Bronchial epithelial cell (primary cell): ENCODE measurements at places on chromosomes 5 and 9.

DNA sequence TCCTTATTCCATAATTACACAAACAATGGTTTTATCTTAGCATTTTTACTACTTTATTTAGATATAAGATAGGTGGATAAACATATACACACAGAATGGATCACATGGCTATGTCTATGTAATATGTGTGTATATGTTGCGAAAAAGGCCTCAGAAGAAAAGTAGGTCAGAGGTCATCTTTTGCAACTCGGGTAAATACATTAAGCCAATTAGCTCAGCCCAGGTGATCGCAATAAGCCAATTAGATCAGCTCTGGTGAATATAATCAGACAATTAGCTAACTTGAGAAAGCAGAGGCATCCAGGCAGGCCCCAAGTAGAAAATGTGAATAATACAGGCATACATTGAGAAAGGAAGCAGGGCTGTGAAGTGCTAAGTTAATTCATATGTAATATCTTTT lies 24.3 kb downstream of the SLCO4C1 start:
- no peak for DNase-seq

GRCh38 chr5:38899936-38900335 lies 54.1 kb downstream of the OSMR start:
- DNase-seq, result no peak

DNA sequence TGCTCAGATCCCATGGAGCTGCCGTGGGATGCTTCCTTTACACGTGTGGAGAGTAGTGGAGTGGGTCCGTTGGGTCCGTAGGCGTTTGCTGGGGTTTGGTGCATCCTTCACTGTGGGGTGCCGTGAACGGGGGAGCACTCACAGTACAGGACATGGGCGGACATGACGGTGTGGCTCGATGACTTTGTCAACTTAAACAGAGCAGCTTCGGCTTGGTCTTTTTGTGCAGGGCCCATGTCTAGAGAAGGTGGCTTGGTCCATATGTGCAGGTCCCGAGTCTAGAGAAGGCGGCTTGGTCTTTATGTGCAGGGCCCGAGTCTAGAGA lies 26.4 kb upstream of the EXOC3 start:
- DNase-seq, result no peak

DNA sequence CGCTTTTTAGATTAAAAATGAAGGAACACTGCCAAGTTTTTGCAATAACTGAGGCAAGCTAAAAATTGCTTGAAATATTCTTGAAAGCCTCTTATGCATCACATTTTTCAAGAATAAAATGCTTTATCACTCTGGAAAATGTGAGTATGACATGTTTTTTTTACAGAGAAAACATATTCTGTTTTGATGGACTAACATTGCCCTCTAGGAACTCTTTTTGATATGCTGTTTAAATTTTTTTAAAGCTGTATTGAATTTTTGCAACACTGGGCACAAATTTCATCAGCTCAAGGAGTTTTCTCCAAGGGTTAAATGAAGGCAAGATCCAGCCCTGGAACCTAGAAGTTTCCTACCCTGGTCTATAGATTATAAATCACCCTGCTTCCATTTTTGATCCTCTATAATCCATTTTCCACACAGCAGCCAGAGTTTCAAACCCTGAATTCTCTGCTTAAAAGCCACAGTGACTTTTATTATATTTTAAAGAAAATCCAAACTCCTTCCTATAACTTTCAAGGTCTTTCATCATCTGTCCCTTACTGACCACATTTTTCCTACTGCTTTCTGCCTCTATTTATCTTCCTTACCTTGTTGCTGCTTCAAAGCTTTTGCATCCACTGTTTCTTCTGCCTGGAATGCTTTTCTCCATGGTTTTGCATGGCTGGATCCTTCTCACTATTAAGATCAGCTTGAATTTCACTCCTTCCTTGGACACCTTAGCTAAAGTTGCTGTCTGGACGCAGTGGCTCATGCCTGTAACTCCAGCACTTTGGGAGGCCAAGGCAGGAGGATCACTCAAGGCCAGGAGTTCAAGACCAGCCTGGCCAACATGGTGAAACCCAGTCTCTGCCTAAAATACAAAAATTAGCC lies 60.9 kb downstream of the IL31RA start:
- no peak for DNase-seq

DNA sequence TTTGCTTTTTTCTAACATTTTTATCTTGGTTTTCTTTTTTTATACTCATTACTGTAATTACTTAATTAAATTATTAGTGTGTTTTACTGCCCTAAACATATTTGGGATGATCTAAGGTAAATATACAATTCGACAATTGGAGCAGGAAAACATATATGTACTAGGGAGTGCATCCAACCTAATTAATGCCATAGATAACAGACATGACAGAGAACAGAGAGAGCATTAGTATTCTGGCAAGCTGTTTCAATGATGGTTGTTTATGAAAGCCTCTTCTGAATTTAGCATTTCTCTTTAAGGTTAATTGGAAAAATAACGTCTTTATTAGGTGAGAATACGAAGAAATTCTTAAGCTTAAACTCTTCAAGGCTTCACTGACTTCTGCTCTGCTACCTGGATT lies 300.1 kb upstream of the PRR16 start:
- DNase-seq, result no peak

- peak; percentile 55 for DNase-seq
Observed at GRCh38 chr5:160271396-160271795, 41.0 kb downstream of the CCNJL start.

GRCh38 chr5:106875591-106876297 lies 795.0 kb downstream of the EFNA5 start:
- DNase-seq, result no peak

GRCh38 chr5:36237751-36238150 lies 4.0 kb downstream of the NADK2 start:
- peak; percentile 19 for DNase-seq

- no peak for DNase-seq
Observed at GRCh38 chr9:113199683-113200329, 21.3 kb downstream of the FKBP15 start.

- DNase-seq, result no peak
Observed at GRCh38 chr5:66870708-66871107, 274.5 kb downstream of the MAST4 start.

DNA sequence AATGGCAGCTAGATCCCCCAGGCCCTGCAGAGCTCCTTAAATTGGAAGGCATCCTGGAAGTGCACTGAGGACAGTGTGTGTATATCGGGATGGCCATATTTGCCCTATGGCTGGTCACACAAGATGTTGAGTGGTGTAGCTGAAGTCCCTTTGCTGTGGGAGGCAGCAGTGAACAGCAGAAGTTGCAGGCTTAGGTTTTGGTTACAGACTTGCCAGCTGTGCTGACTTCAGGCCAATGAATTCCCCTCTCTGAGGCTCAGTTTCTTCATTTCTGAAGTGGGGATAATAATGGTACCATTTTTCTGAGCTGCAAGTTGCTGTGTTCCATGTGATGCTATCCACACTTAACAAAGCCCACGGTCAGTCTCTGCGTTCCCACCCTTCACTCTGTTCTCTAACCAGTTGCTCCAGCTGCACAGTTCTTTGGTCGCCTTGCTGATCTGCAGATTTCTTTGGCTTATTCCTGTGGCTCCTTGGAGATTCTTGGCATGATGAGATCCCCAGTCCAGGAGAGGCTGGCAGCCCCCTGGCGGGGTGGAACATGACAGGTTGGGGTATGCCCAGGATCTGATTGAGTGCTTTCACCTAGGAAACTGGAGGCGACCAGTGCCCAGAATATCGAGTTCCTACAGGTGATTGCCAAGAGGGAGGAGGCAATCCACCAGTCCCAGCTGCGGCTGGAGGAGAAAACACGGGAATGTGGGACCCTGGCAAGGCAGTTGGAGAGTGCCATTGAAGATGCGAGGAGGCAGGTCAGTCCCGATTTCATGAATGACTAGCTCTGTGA lies 6.5 kb upstream of the GLE1 start:
- no peak for DNase-seq

DNA sequence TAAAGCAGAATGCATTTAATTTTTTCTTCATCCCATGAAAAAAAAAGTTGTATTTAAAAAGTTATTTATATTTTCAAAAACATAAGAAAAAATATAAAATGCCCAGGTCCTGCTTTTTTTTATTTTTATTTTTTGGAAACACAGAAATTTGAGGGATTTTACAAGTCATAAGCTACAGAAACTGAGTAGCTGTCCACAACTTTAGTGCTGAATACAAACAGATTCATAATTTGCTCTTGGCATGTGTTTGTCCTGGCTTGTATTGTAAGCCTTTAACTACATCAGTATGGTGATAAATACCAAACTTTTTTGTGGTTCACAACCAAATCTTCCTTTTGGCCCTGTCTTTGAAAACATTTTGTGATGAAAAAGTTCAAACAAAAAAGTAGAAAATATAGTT lies 7.5 kb upstream of the PLCXD3 start:
- DNase-seq, result peak; percentile 7

DNA sequence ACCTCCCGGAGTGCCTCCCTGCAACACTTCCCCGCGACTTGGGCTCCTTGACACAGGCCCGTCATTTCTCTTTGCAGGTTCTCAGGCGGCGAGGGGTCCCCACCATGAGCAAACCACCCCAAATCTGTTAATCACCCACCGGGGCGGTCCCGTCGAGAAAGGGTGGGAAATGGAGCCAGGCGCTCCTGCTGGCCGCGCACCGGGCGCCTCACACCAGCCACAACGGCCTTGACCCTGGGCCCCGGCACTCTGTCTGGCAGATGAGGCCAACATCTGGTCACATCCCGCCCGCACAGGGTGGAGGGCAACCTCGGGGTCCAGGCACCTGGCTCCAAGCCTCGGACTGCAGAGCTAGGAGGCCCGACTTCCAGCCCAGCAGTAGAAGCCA lies 776 bp upstream of the TERT start:
- no peak for DNase-seq

GRCh38 chr9:134437403-134438194 lies 111.3 kb downstream of the RXRA start:
- DNase-seq, result no peak

DNA sequence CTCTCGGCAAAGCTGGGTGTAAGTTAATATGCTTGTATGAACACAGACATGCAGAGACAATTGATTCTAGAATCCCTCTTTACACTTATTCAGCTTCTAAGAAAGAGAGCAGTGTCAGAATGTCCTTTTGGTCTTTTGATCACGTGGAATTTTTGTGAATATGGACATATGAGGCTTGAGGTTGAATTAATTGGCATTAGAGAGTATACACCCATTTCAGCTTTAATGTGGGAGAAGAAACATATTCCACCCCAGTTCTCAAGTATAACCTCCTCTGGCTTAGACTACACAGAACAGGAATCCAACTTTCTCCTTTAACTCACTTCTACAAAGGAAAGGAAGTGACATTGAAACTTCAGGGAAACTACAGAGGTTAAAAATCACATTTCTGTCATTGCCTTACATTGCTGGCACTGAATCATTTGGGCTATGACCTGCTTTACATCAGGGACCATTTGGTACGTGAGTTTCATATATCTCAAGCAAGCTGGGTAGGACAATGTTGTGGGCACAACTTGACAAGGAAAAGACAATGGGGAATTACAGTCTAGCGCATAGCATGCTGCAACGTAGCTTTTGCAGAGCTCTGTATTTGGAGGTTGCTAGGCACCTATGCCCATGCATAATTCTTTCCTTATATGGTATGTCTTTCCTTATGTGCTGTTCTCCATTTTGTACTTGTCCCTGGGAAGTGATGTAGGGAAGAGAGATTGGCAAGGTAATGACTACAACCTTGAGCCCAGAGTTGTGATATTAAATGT lies 19.5 kb downstream of the DAB2 start:
- DNase-seq, result peak; percentile 45

GRCh38 chr5:19751326-19751725 lies 236.7 kb downstream of the CDH18 start:
- no peak for DNase-seq

DNA sequence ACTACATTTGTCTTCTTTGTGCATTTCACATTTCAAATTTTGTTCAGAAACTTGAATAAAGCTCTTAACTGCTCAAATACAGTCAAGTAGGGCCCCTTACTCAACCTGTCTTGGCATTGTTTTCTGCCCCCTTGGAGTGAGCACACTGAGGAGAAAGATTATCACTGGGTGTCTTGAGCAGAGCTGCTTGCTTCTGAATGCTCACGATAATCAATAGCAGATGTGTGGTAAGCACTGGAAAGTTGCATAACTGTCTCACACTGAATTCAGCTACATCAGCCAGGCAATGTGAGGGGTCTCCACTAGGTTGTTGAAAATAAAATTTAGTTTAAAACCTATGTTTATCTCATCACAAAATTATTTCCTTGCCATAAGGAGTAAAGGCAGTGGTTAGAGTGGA lies 7.8 kb upstream of the TNFAIP8 start:
- no peak for DNase-seq

GRCh38 chr5:58013542-58014258 lies 446.2 kb downstream of the PLK2 start:
- no peak for DNase-seq

DNA sequence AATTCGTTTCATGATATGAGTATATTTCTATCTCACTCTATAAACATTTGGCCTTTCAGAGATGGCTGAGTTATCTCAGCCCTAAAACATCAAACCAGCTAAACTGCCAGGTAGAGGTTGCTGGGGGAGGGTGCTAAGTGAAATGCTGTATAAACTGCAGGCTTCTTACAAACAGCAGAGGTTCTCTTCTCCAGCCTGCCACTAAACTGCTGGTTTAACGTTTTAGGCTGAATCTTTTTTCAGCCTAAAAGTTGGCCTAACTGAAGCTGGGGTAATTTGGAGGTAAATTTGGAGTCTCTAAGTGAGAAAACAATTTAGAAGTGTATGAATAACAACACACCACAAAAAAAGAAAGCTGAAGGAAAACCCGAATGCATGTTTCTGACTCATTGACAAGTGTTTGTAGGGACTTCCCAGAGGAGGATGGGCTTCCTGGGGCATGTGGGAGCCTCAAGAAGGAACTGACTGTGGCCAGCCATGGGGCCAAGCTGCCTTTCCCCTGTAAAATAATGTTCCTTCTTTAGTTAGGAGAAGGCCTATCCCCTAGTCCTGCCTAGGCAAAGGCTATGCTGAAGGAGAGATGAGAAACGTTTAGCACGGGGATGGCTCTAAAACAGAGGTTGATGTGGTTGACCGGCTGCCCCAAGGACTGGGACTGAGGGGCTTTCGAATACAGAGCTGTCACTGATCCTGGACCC lies 44.3 kb downstream of the SLC28A3 start:
- DNase-seq, result peak; percentile 85

GRCh38 chr5:122691931-122692330 lies 82.9 kb upstream of the SNX2 start:
- no peak for DNase-seq
